ENCODE measurements at places on chromosomes 12 and 14.

- DNase-seq: no peak
Observed at GRCh38 chr12:52090291-52090690, 10.8 kb downstream of the SMIM41 start.

DNA sequence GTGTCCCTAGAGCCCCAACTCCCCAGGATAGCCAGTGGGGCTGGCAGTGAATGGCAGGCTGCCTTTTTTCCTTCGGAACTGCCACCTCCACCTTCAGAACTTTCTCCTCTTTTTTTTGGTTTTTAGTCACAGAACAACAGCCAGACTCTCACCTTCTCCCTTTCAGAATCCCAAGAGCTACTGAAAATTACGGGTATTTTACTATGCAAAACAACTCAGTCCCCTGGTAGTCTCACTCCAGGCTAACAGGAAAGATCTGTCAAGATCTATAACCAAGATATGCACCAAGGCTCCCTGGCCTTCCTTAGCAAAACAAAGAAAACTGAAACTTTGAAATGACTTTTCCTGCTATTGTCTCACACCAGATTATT, 12.5 kb downstream of the PLEKHG6 start:
- DNase-seq: no peak

DNA sequence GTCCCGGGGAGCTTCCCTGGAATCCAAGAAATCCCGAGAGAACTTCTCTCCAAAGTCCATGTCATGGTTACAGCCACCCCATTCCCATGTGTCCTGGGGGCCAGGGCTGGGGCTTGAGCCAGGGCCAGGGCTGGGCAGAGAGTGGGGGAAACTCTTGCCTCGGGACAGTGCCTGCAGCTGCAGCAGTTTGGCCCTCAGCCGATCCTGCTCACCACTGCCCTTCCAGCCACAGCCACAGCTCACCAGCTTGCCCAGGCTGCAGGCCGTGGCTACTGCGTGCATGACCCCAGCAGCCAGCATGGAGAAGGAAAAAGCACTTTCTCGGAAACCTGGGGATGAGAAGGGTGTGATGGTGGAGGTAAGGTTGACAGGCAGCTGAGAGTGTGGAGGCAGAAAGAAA, 3.5 kb downstream of the WNT10B start:
- no peak for DNase-seq

DNA sequence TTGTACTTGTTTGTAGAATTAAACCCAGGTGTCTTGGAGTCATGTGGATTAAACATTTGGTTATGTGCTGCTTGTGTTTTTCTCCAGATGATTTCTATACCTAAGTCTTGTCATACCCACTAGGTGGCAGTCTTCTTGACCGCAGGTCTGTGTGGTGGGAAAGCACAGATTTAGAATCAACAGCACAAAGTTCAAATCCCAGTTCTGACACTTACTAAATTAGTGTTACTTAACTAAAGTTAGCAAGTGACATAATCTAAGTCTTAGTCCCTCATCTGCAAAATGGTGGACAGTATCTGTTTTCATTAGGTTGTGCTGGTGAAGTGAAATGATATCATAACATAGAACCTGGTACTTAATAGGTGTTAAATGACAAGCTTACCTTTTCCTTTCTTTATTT, 151.0 kb upstream of the ARHGAP5 start:
- peak; percentile 47 for DNase-seq

DNA sequence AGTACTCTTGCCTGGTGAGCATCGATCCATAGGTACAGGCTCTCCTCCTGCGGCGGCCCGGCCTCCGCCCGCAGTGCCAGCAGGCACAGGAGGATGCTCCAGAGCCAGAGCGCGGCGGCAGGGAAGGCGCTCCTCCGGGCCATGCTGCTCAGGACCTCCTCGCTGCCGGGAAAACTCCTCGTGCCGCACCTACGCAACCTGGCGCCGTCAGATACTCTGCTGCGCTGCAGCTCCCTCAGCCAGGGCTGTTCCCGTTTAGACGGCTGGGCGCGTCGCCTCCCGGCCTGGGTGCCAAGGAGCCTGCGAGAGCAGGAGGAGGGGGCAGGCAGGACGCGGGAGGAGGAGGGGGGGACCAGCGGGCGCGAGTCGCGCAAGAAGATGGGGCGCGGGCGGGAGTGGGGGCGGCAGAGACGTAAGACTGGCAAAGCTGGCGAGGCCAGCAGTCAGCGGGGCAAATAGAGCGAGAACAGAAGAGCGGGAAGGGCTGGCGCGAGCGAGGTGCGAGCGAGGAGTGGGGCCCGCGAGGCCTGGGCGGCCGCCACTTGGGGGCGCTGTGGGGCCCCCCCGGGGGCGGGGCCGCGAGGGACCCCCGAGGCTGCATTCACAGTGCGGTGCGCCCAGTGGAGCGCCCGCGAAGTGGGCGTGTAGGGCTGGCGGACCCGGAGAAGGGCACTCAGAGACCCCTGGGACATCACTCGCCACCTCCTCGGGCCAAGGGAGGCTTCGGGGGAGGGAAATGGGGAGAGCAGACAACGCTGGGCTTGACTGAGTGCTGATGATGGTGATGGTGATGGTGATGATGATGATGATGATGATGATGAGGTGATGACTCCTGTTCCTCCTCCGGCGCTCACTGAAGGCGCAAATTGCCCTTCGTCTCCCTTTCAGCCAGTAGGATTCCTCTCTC, at the start of gene WIF1:
Gene WIF1 (minus strand): TSS at position 257 of the 907 bp plus-strand sequence. CDS start 114 bp downstream, at position 143.
- DNase-seq: no peak

All from NCI-H460 (cell line).